Activated naive CD8-positive, alpha-beta T cell treated with anti-CD3 and anti-CD28 coated beads for 36 hours (primary cell): ENCODE measurements at places on chromosomes 1 and 21.

- DNase-seq: no peak
Measured at GRCh38 chr21:36377391-36377842, 7.8 kb upstream of the CHAF1B start.

- no peak for DNase-seq
Measured at GRCh38 chr1:84442256-84442655, 36.8 kb upstream of the RPF1 start.

- DNase-seq: no peak
Measured at GRCh38 chr1:47688461-47689296, 250.8 kb downstream of the FOXD2 start.

DNA sequence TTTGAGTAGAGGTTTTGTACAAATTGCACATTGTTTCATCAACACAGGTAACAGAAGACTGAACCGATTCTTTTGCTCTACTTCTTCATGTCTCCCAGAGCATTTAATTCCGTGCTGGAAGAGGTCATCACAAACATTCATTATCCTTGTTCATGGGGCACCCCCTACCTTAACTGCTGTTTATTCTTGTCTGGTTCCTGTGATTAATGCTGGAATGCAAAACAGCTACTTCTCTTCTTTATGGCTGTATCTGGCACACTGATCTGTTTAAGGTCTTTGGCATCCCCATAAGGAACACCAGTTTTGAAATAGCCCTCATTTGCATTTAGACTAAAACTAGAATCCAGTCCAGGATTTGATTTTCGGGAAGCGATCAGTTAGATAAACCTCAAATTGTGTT is 42.2 kb downstream of the NTNG1 start:
- DNase-seq: no peak

- no peak for DNase-seq
Measured at GRCh38 chr21:41630249-41630648, 122.3 kb upstream of the TMPRSS2 start.

DNA sequence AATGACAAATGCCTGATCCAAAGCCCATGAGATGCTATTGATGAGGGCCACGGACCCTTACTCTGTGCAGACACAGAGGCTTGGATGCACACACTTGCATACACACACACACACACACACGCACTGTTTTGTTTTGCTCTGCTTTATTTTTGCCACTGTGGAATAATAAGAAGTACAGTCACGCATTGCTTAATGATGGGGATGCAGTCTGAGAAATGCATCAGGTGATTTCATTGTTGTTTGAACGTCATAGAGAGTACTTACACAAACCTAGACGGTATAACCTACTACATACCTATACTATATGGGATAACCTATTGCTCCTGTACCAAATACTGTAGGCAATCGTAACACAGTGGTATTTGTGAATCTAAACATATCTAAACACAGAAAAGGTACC is 104.4 kb downstream of the RHOU start:
- DNase-seq: no peak

GRCh38 chr1:26045722-26046245 is at the start of gene SLC30A2:
Gene SLC30A2, minus strand, starts transcription at chr1:26046118. Its CDS starts 222 bp downstream, at chr1:26045896.
- peak; percentile 12 for DNase-seq

DNA sequence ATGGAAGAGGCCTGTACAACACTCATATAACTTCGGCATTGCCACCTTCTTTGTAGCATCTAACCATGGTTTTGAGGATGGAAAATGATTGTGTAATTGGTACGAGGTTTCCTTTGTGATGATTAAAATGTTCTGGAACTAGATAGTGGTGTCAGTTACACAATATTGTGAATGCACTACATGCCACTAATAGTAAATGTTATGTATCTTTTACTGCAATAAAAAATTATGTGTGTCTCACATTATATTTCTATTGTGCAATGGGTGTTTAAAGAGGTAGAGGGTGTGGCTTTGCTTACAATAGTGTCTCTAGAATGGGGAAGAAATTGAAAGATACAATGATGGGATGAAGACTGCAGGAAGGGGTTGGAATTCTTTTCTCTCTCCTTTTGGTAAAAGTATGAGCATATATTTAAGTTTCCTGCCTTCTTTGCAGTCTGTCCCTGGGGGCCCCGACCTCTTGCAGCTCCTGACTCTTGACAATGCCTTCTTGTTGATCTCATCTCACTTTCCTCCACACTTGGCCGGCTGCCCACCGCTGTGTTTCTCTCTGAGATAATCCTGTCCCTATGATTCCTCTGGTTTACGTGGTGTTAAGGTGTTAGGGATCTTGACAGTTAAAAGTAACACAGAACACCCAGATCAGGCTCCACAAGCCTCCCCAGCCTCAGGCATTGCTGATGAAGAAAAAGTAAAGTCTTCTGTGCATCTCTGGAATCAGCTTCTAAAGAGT is 39.3 kb downstream of the MTARC1 start:
- no peak for DNase-seq

DNA sequence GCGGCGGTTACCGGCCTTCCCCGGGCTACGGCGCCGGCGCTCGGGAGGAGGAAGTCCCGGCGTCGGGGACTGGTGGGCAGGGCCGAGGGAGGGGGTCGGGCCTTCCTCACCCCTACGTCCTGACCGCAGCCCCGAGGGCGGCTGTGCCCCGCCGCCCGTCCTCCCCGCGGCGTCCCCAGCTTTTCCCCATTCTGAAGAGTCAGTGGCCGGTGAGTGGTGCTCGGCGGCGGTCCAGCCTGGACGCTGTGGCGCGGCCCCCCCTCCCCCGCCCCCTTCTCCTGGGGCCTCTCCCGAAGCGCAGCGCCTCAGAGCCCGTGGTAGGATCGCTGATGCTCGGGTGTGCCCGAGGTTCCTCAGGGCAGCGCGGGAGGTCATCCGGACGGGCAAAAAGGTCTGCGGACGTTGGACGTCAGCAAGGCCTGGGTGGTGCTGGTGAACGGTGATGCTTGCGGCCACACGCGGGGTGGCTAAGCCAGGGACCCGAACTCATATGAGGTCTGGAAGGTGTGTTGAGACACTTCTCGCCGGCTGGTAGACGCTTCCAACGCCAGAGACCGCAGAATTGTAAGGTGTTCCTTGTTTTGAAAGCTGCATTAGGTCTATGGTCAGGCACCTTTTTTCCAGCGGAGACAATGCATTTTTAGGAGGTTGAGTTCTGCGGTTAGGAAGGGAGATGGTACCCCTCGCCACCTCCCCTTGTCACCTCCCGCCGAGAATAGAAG is 725 bp downstream of the SLC25A33 start:
- peak; percentile 70 for DNase-seq

- DNase-seq: no peak
Measured at GRCh38 chr1:214532070-214532469, 19.3 kb downstream of the PTPN14 start.

- DNase-seq: no peak
Measured at GRCh38 chr1:54640361-54640760, 1.2 kb upstream of the MROH7 start.

DNA sequence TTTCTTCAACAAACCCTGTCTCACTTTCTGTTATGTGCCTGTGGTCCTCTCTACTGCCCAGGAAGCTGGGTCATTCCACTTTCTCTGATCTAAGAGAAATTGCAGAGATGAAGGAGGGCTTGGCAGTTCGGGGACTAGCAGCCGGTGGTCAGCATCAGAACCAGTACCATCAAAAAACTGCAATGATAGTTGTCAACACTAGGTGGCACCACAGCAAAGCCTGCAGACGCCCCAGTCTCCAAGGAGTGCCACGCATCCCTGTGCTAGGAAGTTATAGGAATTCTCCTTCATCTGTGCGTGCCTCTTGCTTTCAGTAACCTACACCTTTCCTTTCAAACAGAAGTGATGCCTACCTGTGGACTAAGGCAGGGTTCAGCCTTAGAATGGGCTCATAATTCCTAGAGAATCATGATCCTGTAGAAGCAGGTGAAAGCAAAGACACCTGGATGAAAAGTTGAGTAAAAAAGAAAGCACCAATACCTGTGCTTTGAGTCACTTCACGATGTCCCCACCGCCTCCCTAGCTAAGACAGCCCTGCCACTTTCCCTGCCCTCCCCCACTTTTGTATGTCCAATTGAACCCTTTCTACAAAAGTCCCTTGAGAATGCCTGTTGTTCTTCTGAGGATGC is 129.2 kb downstream of the ADAMTS1 start:
- DNase-seq: peak; percentile 3

- no peak for DNase-seq
Measured at GRCh38 chr1:206893380-206893779, 3.9 kb upstream of the IL24 start.

GRCh38 chr21:21712748-21713520 is 714.7 kb downstream of the NCAM2 start:
- DNase-seq: no peak

DNA sequence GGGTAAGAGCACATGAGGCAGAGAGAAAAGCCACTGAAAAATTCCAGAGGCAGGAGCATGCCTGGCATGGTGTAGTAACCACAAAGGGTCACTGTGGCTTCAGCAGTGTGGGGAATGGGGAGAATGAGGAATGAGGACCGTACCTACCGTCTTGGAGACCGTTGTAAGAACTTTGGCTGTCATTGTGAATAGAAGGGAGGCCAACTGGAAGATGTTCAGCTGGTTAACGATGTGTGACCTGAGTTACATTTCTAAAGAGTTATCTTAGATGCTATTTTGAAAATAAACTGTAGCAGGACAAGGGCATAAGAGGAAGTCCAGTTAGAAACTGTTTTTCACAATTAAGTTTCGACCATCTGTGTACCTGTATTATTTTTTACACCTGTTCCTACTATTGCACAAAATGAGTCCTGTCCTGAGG is 365.5 kb upstream of the SGIP1 start:
- DNase-seq: no peak
